RPMI8226 (cell line): ENCODE measurements at places on chromosomes 4 and X.

DNA sequence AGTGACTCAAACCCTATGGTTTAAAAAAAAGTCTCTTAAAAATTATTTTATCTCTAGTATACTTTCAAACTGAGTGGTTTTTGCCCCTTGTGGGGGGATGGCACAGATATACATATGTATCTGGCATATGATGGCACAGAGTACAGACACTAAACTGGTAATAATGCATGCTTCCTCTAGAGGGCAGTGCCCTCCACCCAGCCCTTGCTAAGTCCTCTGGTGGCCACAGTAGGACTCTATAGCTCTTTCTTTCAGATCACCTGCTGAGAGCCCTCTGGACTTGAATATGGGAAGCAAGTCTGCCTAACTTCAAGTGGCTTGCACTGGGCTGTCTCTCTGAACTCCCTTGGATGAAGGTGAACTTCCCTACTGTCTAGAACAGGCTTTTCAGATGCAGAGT, 66.3 kb downstream of the TSPAN7 start:
- DNase-seq = peak; percentile 58

- DNase-seq = no peak
These were observed 178.1 kb upstream of the VEGFC start for GRCh38 chr4:176970853-176971252.

GRCh38 chr4:6152869-6153705, 47.3 kb downstream of the JAKMIP1 start:
- no peak for DNase-seq

- DNase-seq = no peak
These were observed 144.8 kb upstream of the SLIT2 start for GRCh38 chr4:20106921-20107320.
